ENCODE measurements at places on chromosomes 11 and 22.
A peak's percentile ranks its signal among the peaks of the same experiment; 100 is the strongest.

DNA sequence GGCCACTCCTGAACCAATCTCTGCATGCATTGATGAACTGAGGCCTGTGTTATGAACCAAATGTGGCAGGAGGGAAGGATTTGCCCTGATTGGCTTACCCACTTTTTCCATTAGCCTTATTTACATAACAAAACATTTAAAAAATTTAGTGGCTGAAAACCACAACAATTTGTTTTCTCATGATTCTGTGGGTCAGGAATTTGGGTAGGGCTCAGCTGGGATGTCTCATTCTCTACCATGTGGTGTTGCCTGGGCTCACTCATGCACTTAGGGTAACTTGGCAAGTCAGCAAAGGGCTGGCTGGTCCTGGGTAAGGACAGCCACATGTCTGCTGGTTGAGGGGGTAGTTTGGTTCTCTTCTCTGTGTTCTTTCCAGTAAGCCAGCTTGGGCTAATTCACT lies 35.1 kb upstream of the CYP2R1 start:
- no peak for DNase-seq

- no peak for DNase-seq
These were observed 14.0 kb downstream of the ASCL2 start for GRCh38 chr11:2256293-2256913.

DNA sequence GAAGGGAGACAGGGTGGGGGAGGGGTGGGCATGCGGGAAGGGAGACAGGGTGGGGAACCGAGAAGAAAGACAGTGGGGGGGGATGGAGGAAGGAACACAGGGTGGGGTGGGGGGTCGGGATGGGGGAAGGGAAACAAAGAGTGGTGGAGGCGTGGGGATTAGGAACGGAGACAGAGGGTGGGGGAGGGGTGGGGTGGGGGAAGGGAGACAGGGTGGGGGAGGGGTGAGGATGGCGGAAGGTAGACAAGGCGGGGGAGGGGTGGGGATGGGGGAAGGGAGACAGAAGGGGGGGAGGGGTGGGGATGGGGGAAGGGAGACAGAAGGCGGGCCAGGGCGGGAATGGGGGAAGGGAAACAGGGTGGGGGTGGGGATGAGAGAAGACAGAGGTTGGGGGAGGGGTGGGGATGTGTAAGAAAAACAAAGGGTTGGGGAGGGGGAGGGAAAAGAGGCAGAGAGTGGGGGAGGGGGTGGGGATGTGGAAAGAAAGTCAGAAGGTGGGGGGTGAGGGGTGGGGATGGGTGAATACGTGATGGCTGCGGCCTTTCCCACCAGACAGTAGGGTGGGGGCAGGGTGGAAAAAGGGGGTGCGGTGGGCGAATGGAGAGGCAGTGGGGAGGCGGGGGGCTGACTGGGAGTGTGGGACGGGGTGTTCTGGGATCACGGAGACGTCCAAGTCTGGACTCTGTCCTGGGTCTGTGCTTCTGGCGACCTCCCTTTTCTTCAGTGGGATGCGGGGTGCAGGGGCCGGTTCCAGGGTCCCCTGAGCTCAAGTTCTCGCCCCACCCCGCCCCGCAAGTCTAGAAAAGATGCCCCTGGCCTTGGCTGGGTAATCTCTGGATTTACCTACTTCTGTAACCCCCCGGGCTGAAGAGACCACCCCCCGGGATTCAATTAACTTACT lies 744 bp downstream of the PRAME start:
- no peak for DNase-seq

DNA sequence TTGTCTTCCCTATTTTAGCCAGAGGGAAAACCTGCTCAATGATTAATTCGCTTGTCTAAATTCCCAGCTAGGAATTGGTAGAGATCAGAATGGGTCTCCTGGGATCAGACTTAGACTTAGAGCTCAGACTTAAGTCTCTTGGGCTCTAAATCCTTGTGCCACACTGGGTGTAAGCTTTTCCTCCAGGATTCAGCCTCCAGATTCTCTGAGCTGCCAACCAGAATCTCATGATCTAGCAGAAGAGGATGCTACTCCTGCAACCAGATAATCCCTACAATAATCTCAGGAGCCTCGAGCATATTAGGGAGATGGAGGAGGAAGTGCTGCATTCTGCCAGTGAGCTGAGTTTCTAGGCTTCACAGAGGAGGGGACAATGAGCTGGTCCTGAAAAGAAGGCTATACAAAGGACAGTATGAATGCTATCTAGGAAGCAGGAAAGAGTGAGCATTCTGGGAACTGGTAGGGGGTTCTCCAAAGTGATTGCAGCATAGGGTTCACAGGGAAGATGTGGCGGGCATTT lies 211.6 kb upstream of the SESN3 start:
- DNase-seq, result no peak

GRCh38 chr22:16973591-16974297 lies 34.3 kb downstream of the GAB4 start:
- DNase-seq, result no peak

- DNase-seq, result peak; percentile 44
These were observed 32.3 kb upstream of the P2RY2 start for GRCh38 chr11:73185680-73186293.

DNA sequence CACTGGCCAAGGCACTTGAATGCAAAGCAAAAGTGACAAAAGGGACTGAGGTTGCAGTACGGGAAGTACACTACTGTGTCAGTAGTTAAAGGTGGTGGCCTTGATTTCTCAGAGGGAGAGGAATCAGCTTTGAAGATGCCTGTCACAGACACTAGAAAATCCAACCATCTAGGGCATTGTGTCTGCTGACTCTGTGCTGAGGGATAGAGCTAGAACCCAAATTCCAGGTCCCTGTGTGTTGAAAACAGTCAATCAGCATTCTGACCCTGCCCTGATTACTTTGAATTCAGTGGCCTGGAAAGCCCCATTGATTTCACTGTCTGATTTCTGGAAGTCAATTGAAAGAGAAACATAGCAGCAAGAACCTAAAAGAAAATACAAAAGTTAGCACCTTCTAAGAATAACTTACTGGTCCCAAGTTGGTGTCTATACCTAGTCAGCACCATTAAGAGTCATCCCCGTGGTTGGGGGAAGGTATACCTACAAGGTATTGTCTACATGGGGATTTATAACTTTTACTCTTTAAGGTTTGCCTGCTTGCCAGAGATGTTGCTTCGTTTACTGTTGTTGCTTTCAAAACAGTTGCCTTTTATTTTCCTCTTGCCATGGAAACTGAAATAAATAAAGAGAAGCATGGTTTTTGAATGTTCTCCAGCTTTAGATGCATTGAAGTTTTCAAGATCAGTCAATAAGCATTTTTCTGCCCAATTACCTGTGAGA lies 97.3 kb downstream of the PDHX start:
- no peak for DNase-seq

DNA sequence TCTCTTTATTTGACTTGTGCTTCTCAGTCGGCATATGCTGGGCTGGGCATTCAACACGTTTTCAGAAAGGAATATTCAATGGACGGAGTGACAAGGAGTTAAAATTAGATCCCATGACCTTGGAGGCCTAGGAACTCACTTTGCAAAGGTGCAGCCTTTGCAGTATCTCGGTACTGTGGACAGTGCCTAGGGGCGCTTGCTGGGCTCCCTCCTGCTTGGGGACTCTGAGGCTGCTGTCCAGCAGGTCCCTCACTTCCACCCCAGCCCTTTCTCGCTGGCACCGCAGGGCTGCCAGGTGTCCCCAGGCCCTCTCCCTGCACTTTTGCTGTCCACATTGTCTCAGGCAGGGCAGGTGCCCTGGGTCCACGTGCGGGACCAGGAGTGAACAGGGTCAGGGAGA lies 255.5 kb upstream of the B3GAT1 start:
- no peak for DNase-seq

GRCh38 chr11:102664001-102664752 lies 39.0 kb upstream of the MMP20 start:
- DNase-seq, result no peak

- DNase-seq, result no peak
These were observed 83.8 kb upstream of the CSNK2A3 start for GRCh38 chr11:11436715-11437313.

GRCh38 chr22:30210235-30210909 lies 36.2 kb downstream of the LIF start:
- no peak for DNase-seq

- DNase-seq, result no peak
These were observed 1399.9 kb downstream of the BRD1 start for GRCh38 chr22:48427731-48428211.

DNA sequence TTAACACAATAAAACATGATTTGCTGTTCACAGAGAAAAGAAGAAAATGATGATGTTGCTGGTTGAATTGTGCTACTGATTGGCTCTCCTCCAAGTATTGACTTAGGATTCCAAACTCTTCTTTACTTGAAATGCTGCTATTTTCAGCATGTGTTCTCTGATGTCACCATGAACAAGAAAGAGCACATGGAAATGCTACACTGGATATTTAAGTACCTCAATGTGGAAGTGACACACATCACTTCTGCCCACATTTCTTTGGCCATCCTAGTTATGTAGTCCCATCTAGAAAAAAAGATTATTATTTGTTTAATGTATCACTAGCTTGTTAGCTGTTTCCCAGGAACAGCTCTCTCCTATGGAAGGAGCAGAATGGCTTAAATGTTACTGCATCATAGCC lies 27.2 kb downstream of the OR52B2 start:
- DNase-seq, result no peak

DNA sequence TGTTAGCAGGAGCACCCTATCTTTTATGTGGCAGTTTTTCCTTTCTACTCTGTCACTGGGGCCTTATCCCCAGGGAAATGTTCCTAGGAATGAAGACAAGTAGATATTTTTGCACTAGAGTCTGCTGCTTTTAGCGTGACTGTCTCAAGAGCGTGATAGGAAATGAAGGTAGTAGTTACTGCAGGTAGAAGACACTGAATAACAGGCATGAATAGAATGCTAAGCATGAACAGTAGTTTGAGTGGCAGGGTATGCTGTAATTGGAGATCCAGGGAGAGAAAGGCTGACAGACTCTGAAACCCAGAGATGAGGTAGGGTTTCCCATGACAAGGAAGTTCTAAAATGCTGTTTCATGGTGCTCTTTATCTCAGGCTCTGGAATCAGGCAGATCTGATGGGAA lies 475.1 kb downstream of the NELL1 start:
- no peak for DNase-seq

- no peak for DNase-seq
These were observed 42.7 kb downstream of the SIK2 start for GRCh38 chr11:111644922-111645321.

DNA sequence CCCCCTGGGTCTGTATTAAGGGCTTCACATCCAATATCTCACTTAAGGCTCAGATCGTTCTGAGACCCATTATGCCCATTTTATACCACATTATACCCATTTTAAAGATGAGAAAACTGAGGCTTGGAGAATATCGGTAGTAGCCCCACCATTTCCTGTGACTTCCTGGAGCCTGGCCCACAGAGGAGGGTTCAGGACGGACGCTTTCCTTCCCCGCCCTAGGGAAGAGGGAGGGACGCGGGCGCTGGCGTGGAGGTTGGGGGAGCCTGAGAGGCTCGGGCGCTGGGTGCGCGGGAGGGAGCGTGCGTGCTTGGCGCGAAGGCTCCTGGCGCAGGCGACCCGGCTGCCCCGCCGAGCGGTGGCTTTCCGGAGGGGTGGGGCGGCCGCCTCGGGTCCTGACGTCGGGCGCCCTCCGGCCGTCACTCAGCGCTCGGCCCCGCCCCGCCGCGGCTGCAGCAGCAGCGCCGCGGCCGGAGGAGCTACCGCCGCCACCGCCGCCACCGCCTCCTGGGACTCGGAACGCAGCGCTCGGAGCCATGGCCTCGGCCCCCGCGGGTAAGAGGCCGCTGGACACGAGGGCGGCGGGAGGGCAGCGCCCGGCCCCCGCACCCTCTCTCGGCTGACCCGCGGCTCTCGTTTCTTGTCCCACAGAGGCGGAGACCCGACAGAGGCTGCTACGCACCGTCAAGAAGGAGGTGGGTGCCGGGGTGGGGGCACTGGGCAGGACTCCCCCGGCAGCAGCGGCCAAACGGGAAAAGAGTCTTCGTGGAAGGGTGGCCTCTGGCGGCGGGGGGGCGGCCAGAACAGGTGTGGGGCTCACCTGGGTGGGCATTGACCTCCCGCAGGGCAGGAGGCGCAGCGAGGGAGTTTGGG lies at the start of gene SGSM1:
Gene SGSM1, plus strand, starts transcription at position 422 of the 873 bp plus-strand sequence. Its CDS starts 115 bp downstream, at position 537.
- no peak for DNase-seq

DNA sequence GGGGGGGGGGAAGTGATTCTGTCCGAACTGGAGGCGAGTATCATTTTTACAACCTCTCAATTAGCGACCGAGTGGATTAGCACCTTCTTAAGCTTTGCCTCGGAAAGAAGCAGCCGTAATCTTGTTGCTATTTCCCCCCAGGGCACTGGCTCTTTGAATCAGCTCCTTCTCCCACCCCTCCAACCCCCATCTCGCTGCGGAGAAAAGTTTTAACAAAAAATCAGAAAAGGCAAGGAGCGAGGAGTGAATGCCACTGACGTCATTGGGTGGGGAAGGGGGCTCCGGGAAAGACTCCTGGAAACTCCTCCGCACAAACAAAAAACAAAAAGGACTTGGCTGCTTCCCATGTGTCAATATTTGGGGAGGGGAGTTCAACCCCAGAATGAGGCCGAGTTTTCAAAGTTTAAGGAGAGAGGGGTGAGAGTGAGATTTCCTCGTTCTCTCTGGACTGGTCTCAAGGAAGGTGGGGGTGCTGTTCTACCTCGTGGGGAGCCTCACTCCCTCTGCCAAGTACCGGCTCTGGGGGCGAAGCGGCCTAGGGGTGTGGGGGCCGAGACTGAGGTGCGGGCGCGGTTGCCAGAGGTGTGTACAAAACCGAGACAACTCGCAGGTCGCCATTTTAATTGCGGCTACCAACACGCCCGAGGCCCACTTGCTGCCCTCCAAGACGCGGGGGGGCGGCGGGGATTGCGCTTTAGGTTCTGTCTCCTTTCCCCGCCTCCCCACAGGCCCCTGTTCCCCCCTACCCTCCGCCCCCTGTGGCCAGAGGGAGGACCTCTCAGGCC lies 2.5 kb upstream of the PAX6 start:
- no peak for DNase-seq

DNA sequence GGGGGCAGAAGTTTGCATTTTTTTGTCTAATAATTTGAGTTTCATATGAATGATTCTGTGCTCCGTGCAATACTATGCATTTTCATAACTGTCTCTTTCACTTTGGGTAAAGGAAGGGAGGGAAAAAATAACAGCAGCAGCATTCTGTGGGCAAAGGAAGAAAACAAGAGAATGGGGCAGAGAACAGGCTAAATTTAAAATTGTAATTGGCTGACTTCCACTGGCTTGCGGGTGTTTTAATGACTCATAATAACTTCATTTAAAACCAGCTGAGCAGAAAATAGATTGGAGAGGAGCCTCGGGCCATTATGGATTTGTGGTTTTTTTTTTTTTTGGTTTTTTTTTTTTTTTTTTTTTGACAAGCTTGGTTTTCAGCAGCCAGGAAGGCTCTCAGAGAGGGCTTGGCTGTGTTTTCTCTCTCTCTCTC lies 107.4 kb downstream of the ZBTB16 start:
- peak; percentile 59 for DNase-seq

- DNase-seq, result no peak
These were observed 1.7 kb upstream of the RASSF10 start for GRCh38 chr11:13007182-13008060.

DNA sequence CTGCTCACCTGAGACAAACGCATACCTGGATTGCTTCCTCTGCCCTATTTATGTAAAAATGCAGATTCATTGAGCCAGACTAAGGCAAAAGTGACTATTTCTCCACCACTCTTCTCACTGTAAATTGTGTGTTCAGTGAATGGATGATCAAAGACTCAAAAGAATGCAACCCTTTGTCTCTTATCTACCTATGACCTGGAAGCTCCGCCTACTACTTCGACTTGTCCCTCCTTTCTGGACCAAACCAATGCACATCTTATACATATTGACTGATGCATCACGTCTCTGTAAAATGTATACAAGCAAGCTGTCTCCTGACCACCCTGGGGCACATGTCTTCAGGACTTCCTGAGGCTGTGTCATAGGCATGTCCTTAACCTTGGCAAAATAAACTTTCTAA lies 418.0 kb upstream of the SYN3 start:
- DNase-seq, result no peak

GRCh38 chr22:33018232-33018864 lies 39.8 kb downstream of the SYN3 start:
- no peak for DNase-seq

Data from GF-D8 (cell line).